ENCODE measurements at places on chromosomes 6 and 20. TPM values are rescaled to one million over a fixed set of nuclear protein-coding genes. Genes with fewer than 3 reads are reported as not detected.

The TAF8 gene
- polyA plus RNA-seq, result 5.1 TPM

The PRR18 gene
- not detected for polyA plus RNA-seq

The HSPA1L gene
- polyA plus RNA-seq, result 2.6 TPM

The EBF4 gene
- 13.2 TPM for polyA plus RNA-seq

The CLPSL1 gene
- not detected for polyA plus RNA-seq

The TMEM217 gene
- polyA plus RNA-seq, result not detected

The EZR gene
- 1.4 TPM for polyA plus RNA-seq

The ANGPT4 gene
- not detected for polyA plus RNA-seq

The DSP gene
- polyA plus RNA-seq, result not detected

The FAM162B gene
- not detected for polyA plus RNA-seq

The HDAC2 gene
- polyA plus RNA-seq, result 312 TPM

The CFAP61 gene
- polyA plus RNA-seq, result 0.42 TPM

The NUP43 gene
- 20.9 TPM for polyA plus RNA-seq

The SPO11 gene
- polyA plus RNA-seq, result not detected

The OR2B6 gene
- polyA plus RNA-seq, result not detected

The IL17A gene
- polyA plus RNA-seq, result not detected

The TOX2 gene
- 0.86 TPM for polyA plus RNA-seq

The PHIP gene
- polyA plus RNA-seq, result 44.5 TPM

The SLA2 gene
- not detected for polyA plus RNA-seq

The ACTL10 gene
- not detected for polyA plus RNA-seq

The KIAA1755 gene
- polyA plus RNA-seq, result 1.3 TPM

The RNF144B gene
- polyA plus RNA-seq, result 0.15 TPM

The DNAH8 gene
- 0.07 TPM for polyA plus RNA-seq

The COL9A3 gene
- polyA plus RNA-seq, result 1.0 TPM

The SAMD3 gene
- polyA plus RNA-seq, result 17.1 TPM

The ZC2HC1B gene
- 0.34 TPM for polyA plus RNA-seq

The CDSN gene
- not detected for polyA plus RNA-seq

The AKAP7 gene
- polyA plus RNA-seq, result 3.4 TPM

The HAO1 gene
- polyA plus RNA-seq, result not detected

The ABRACL gene
- 201 TPM for polyA plus RNA-seq

The LAMP5 gene
- 0.32 TPM for polyA plus RNA-seq

The CRISP3 gene
- not detected for polyA plus RNA-seq

The ADGRF5 gene
- polyA plus RNA-seq, result not detected

The LTB gene
- polyA plus RNA-seq, result not detected

The BNIP5 gene
- not detected for polyA plus RNA-seq

The SFTA2 gene
- not detected for polyA plus RNA-seq

The AGER gene
- 7.5 TPM for polyA plus RNA-seq

The SNRPB2 gene
- polyA plus RNA-seq, result 260 TPM

The PHACTR3 gene
- polyA plus RNA-seq, result 1.3 TPM

The MYCT1 gene
- polyA plus RNA-seq, result not detected

The MDFI gene
- 42.8 TPM for polyA plus RNA-seq
